ENCODE measurements at places on chromosomes 7 and 10.

- DNase-seq: no peak
Measured at GRCh38 chr10:15222511-15222910, 54.0 kb upstream of the NMT2 start.

DNA sequence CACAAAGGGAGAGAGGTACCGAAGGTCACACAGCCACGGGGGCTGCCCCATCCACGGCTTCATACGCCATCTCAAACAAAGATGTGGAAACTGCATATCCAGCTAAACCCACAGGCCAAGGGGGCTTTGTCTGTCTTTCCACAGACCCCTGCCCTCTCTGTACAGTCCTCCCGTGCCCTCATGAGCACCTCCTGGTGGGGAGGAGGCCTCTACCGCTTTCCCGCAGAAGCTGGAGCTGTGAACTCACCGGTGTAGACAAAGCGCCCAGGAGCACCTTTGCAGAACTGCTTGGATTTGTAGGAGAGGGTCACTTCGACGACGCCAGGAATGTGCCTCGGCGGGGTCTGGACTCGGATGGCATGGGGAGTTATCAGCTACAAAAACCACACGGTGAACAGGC, 97.2 kb downstream of the EBF3 start:
- DNase-seq: no peak

DNA sequence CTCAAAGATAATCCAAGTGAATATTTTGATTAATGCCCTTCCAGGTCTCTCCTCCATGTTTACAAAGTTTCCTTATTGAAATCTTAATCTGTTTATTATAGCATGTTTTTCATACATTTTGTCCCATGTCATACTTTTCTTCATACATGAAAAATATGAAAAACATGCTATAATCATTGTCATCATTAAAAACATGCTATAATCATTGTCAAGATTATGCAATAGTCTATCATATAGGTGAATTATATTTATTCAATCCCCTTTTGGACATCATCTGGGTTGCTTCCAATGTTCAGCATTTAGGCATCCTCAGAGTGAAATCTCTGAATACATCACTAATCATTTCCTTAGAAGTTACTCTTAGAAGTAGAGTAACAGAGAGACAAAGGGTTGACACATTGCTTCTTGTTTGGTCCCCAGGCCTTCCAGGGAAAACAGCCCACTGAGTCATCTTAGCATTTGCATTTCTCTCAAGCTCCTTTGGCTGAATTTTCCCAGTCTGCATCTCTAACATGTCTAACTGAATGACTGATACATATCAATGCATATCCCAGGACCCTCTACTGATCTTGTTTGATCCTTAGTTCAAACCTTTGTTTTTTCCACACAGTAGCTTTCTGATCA, 87.0 kb downstream of the SGMS1 start:
- DNase-seq: no peak

DNA sequence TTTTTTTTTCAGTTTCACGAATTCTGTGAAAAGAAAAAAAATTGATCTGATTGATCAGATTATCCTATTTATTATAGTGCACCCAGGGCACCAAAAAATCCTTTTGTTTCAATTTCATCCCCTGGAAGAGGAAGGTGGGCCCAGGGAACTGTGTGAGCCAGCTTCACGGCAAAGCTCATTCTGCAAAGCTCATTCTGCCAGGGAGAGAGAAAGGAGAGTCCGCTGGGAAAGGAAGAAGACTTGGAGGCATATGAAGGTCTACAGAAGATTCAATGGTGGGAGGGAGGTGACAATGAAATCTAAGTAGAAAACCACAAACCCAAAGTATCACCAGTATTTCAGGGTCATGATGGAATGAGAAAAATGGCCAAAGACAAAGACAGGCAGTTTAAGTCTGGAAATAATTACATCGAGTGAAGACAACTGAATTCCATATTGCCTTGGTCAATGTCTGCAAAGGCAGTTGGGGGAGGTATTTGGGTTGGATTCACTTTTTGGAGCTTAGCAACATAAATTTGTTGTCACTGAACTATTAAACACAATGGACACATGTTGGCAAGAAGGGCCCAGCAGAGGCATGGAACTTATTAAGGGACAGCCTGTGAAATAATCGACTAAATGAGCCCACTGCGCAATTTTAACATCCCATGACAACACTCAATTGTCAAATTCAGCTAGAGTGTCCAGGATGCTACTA, 587.8 kb upstream of the MKI67 start:
- DNase-seq: no peak

DNA sequence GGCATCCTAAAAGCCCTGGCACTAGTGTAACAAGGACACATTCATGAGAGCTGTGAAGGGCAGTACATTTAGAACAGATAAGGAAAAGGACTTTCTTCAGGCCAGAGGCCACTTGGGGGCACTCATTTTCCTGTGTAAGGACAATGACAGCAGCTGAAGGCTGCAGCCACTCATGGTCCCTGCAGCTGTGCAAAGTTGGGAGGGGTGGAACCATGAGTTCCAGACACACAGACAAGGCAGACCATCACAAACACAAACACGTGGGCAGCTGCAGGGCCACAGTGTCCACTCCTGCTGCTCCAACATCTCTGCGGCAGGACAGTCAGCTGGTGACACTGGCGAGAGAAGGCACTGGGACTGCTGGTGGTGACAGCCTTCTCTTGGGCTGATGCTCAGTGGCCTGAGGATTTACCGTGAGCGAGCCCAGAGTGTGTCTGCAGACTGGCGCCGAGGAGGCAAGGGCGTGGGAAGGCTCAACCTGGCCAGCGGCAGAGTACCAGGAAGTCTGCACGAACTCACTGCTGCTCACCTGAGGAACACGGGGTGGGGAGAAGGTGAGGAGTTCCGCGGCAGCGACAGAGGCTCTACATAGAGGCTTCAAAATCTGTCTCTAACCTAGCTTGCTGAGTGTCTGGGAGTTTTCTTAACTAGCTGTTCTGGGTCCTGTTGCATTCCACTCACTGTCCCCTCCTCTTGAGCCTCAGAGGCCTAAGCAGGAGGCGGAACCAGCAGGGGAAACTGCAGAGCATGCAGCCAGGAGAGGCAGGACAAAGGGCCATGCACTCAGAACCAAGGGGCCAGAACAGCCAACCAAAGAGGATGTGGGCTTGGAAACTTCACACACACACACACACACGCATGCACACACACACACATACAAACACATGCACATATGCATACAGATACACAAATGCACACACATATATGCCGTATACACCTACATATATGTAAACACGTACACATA, 76.5 kb upstream of the DDC start:
- DNase-seq: no peak

- DNase-seq: no peak
Measured at GRCh38 chr10:20713420-20713819, 183.7 kb downstream of the NEBL start.

DNA sequence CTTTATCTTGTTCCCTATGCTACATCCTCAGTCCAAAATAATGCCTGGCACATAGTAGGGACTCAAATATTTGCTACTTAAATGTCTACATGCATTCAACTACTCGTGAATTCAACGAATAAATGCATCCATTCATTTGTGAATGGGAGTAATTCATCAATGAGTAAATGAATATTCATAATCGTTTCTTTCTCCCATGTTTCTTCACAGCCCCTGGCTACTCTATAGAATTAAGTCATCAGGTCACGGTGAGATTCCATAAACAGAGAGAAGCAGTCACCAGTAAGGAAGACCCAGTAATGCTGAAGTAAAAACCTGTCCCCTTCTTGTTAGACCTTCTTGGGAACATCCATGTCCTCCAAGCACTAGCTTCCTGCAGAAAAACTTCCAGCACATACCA, 48.4 kb downstream of the ATE1 start:
- no peak for DNase-seq

DNA sequence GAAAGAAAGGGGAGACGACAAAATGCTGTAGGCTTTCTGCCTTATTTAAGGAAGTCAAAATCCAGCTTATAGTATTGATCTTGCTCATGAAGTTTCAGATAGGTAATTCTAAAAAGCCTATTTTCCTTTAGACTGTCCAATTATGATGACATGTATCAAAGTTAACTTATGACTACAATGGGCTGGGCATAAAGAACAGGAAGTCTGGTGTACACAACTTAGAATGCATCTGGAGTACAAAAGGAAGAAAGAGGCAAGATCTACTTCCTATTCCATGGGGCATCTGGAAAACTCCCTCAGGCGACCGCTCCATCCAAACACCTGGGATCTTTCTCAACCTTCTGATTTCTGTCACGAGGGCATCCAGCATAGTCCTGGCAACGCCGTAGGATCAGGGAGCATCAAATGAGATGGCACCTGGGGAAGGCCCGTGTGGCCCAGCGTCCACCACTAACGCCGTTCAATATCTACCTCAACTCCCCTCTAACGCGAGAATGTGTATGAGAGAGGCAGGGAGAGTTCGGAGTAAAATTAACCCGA, 512 bp downstream of the FAM24B start:
- peak; percentile 19 for DNase-seq

GRCh38 chr7:24734306-24734705, 23.0 kb downstream of the GSDME start:
- DNase-seq: no peak

- DNase-seq: no peak
Measured at GRCh38 chr10:51651063-51651462, 48.3 kb downstream of the CSTF2T start.

DNA sequence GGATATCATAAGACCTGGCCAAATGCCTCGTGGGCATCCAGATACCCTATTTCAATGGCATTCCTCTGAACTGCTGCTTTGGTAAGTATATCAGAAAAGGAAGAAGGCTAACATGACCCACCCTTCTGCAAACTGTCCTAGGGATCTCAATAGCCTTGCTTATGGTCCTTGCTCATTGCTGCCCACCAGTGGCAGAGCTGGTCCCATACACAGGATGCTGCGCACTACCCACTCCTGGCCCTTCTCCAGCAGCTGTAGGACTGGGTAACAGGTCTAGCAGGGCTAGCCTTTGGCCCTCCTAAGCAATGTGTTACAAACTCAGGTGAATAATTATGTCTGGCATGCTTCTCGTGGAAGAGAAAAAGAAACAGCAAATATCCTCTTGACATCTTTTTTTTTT, 72.5 kb downstream of the C10orf90 start:
- no peak for DNase-seq

GRCh38 chr7:2523461-2523936, 3.9 kb downstream of the LFNG start:
- peak; percentile 71 for DNase-seq

- no peak for DNase-seq
Measured at GRCh38 chr7:148815612-148816011, 68.5 kb downstream of the EZH2 start.

DNA sequence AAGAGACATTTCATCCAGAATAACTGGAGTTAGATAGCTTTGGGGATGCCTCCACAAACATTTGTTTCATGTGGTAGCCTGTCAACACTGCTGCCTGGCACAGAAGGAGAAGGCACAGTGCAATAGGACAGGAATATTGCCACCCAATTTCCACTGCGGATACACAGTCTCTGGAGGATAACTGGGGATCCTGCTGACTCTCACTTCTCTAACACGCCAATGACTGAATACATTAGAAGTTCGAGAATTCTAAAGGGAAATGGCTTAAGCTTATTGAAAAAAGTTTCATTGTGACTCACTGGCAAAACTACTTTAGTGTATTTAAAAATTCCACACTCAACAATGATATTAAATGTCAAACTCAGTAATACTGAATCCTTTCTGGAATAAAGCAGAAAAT, 12.9 kb downstream of the ARL3 start:
- DNase-seq: no peak

GRCh38 chr10:42111661-42112330, 526.6 kb downstream of the ZNF33B start:
- DNase-seq: no peak

DNA sequence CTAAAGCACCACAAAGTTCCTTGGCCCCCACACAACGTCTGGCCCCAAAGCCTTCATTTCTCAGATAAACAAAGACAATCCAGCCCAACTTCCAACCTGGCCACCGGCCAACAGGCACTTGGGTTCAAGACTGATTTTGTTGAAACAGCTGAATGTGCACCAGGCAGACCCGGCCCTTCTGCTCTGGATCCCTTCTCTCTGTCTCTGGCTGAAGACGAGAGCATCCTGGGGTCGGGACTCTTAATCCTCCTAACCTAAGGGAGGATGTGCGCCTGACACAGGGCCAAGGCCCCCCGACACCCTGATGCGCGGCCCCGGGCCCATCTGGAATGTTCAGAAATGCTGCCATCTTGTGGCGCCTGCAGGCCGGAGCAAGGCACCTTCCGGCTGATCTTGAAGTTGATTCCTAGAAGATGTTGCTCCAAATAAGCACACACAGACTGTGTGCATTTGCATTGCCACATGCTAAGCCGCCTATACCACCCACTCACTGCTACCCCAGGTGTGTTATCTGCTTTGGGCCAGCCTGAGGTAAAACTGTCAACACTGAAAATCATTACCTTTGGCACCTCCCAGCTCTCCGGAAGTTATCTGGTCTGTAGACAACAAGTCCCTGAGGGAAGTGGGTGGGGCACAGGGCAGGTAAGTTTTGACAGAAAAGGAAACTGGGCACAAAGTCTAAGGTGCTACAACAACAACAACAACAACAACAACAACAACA, 98.4 kb upstream of the HABP2 start:
- no peak for DNase-seq

GRCh38 chr7:97094284-97094930, 23.1 kb upstream of the SDHAF3 start:
- DNase-seq: no peak

- DNase-seq: no peak
Measured at GRCh38 chr10:85611746-85612377, 754.7 kb downstream of the GRID1 start.

- DNase-seq: no peak
Measured at GRCh38 chr10:34333513-34333912, 481.6 kb downstream of the PARD3 start.

DNA sequence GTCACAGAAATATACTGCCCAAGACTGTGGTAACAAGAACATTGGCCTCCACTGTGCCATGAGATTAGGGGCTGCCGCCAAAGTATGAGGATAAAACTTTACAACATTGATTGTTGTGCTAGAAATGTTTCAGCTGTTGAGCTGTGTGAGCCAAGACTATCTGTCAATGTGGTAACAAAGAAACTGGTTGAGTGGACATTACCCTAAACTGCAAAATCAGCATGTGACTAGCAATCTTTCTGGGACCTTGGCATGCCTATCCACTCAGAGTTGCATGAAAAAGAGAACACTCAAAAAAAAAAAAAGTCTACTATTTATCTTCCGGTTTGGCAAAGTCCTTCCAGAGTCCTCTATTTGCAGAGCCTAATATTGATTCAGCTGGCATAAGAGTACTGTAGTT, 605.6 kb upstream of the CNTNAP2 start:
- no peak for DNase-seq

GRCh38 chr10:11304906-11305585, 287.4 kb downstream of the CELF2 start:
- no peak for DNase-seq

GRCh38 chr10:121453160-121453559, 145.1 kb downstream of the FGFR2 start:
- DNase-seq: no peak

DNA sequence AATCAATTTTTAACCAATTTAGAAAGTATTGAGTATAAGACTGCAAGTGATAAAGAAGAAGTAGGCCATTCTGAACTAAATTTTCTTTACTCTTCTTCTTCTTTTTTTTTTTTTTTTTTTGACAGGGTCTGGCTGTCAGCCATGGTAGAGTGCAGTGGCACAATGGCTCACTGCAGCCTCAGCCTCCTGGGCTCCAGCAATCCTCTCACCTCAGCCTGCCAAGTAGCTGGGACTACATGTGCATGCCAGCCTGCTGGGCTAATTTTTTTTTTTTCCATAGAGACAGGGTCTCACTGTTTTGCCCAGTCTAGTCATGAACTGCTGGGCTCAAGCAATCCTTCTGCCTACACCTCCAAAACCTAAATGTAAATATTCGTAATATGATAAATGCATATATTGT, 63.2 kb downstream of the DGKB start:
- DNase-seq: no peak

Measured in DMS79 treated with DMSO at 0.1 percent for 48 hours (cell line).